Aorta (tissue), 5 donors: ENCODE measurements at places on chromosomes 3 and 15. TPM values are rescaled to one million over a fixed set of nuclear protein-coding genes. Genes with fewer than 3 reads are reported as not detected.

DNA sequence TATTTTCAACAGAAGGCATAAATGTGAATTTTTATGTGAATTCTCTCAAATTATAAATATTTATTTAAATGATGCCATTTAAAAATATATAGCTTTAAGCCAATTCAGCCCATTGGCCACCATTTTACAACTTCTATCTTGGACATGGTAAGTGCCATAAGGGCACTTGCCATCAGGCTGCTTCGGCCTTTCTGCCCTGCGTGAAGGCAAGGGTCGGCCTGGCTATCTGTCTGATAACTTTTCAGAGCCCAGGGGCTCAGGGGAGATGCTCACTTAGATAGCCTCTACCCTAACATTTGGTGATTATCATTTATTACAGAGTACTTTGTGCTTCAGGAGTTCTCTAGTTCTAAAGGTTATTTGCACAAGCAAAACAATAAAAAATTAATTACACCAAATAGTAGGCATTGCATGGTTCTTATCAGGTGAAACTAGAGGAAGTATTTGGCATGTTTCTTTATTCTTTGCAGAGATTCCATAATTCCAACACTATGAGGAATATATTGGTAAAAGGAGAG, 62.4 kb upstream of the MBNL1 start:
- peaks cover 3% of the 10 kb centered on the region for H3K36me3 ChIP-seq
- DNase-seq = no peak
- H3K4me1 ChIP-seq = peaks cover 8% of the 10 kb centered on the region

DNA sequence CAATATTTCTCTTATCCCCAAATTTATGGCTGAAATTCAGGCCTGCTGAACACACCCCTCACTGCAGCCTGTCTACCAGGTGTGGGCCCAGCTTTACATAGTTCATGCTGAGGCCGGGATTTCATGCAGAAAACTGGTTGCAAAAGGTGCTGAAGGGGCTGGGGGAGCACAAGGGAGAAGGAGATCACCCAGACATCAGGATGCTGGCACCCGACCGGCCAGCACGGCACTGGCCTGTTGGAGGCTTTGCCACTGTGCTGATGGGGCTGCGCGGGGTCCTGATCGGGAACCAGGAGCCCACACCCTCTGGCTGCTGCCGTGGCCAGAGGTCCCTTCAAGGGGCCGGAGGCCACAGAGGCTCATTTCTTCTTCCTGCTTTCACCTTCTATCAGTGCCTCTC, 177.9 kb upstream of the C2CD4B start:
- no peak overlapping the region for H3K27ac ChIP-seq
- H3K4me1 ChIP-seq = no peaks in the 10 kb centered on the region
- no peak for DNase-seq
- H3K4me3 ChIP-seq = no peak overlapping the region
- H3K27me3 ChIP-seq = no peaks in the 10 kb centered on the region

SCAMP5 gene
- 9.4 TPM for polyA plus RNA-seq

DNA sequence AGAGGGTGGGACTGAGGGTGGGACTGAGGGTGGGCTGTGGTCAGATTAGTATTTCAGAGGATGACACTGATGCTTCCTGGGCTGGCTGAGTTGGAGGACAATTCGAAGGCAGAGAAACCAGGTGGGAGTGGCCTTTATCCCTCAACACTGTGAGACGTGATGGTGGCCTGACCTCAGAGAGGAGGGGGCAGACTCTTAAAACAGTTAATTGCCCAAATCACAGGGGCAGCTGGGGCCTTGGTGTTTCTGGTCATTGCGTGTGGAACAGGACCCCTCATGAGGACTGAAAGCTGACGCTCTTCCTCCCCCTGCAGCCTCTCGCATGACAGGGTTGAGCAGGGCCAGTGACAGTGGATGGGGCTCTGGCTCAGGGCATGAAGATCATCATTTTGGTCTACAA, 18.7 kb downstream of the DNASE1L3 start:
- H3K27ac ChIP-seq = no peak overlapping the region
- no peaks in the 10 kb centered on the region for H3K36me3 ChIP-seq
- no peaks in the 10 kb centered on the region for H3K4me1 ChIP-seq
- H3K27me3 ChIP-seq = no peaks in the 10 kb centered on the region

WDR93 gene
- not detected for polyA plus RNA-seq

- H3K4me3 ChIP-seq = no peak overlapping the region
- no peak for DNase-seq
- H3K27ac ChIP-seq = no peak overlapping the region
Measured at GRCh38 chr15:73650416-73651126, 17.4 kb upstream of the NPTN start.

GRCh38 chr3:133531981-133532380, 41.5 kb upstream of the CDV3 start:
- no peak overlapping the region for H3K4me3 ChIP-seq
- no peaks in the 10 kb centered on the region for H3K27me3 ChIP-seq
- H3K27ac ChIP-seq = no peak overlapping the region
- no peak for DNase-seq
- no peaks in the 10 kb centered on the region for H3K36me3 ChIP-seq

DNA sequence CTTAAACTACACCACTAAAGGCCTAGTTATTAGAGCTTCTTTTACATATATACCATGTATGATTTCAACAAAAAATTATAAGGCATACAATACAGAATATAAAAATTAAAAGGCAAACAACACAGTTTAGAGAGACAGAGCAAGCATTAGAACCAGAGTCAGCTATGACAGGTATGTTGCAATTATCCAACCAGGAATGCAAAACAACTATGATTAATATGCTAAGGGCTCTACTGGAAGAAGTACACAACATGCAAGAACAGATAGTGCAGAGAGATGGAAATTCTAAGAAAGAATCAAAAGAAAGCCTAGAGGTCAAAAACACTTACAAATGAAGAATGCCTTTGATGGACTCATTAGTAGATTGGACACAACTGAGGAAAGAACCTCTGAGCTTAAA, 39.6 kb downstream of the CCDC54 start:
- H3K4me3 ChIP-seq = no peak overlapping the region
- H3K36me3 ChIP-seq = no peaks in the 10 kb centered on the region
- H3K27me3 ChIP-seq = no peaks in the 10 kb centered on the region
- H3K27ac ChIP-seq = no peak overlapping the region

DNA sequence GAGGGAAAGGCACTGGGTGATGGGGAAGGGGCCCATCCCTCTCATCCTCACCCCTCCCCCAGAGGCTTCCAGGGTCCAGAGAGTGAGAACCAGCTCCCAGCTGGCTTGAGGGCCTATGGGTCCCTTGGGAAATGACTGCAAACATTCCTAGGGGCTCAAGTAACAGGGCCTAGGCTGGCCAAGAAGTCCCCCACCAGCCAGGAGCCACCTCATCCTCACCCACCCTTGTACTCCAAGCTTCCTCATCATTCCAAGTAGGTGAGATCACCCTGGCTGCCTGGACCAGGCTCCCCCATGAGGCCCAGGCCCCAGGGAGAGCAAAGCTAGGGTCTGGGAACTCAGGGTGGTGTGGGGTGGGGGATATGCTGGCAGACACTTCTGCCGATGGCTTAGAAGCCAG, 14.8 kb downstream of the LOXL1 start:
- H3K4me3 ChIP-seq = no peak overlapping the region
- no peaks in the 10 kb centered on the region for H3K36me3 ChIP-seq
- no peaks in the 10 kb centered on the region for H3K27me3 ChIP-seq
- H3K4me1 ChIP-seq = peaks cover 13% of the 10 kb centered on the region
- DNase-seq = peak; percentile 87

- no peaks in the 10 kb centered on the region for H3K36me3 ChIP-seq
- H3K4me3 ChIP-seq = no peak overlapping the region
- H3K27ac ChIP-seq = no peak overlapping the region
- H3K4me1 ChIP-seq = no peaks in the 10 kb centered on the region
- no peak for DNase-seq
- no peaks in the 10 kb centered on the region for H3K27me3 ChIP-seq
Measured at GRCh38 chr3:25424614-25425013, 3.4 kb upstream of the RARB start.

- H3K27ac ChIP-seq = no peak overlapping the region
- H3K27me3 ChIP-seq = no peaks in the 10 kb centered on the region
- no peak for DNase-seq
- H3K4me3 ChIP-seq = no peak overlapping the region
Measured at GRCh38 chr15:38164507-38164906, 88.1 kb upstream of the SPRED1 start.

DNA sequence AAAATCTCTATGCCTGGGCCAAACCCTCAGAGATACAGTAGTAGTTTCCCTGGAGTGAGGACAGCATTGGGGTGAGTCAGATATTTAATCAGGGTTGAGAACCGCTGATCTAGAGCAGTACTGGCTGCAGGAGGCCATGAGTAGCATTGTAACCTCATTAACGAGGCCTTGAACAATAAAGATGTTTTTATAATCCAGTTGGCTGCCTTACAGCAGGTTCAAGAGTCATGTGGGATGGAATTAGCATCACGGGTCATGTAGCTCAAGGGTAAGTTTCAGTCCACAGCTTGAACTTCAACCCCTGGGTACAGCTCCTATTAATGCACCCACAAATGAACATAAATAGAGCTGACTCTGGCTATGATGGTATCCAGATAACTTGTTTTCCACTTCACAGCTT, 5.1 kb downstream of the HPS3 start:
- peaks cover 5% of the 10 kb centered on the region for H3K4me1 ChIP-seq
- H3K27ac ChIP-seq = no peak overlapping the region
- DNase-seq = no peak
- no peaks in the 10 kb centered on the region for H3K27me3 ChIP-seq
- H3K4me3 ChIP-seq = no peak overlapping the region

- no peaks in the 10 kb centered on the region for H3K27me3 ChIP-seq
- H3K36me3 ChIP-seq = no peaks in the 10 kb centered on the region
- no peak overlapping the region for H3K27ac ChIP-seq
- no peaks in the 10 kb centered on the region for H3K4me1 ChIP-seq
- DNase-seq = no peak
Measured at GRCh38 chr15:92322566-92323355, 70.9 kb upstream of the ST8SIA2 start.

- no peak overlapping the region for H3K4me3 ChIP-seq
- no peaks in the 10 kb centered on the region for H3K36me3 ChIP-seq
- no peaks in the 10 kb centered on the region for H3K4me1 ChIP-seq
- no peaks in the 10 kb centered on the region for H3K27me3 ChIP-seq
Measured at GRCh38 chr3:51975852-51976549, 1.1 kb downstream of the ABHD14A start.

- no peaks in the 10 kb centered on the region for H3K36me3 ChIP-seq
- H3K4me1 ChIP-seq = no peaks in the 10 kb centered on the region
- DNase-seq = no peak
- no peak overlapping the region for H3K27ac ChIP-seq
- H3K27me3 ChIP-seq = no peaks in the 10 kb centered on the region
- H3K4me3 ChIP-seq = no peak overlapping the region
Measured at GRCh38 chr15:40045572-40046217, 6.7 kb upstream of the SRP14 start.

NANOGP8 gene
- not detected for polyA plus RNA-seq

DNA sequence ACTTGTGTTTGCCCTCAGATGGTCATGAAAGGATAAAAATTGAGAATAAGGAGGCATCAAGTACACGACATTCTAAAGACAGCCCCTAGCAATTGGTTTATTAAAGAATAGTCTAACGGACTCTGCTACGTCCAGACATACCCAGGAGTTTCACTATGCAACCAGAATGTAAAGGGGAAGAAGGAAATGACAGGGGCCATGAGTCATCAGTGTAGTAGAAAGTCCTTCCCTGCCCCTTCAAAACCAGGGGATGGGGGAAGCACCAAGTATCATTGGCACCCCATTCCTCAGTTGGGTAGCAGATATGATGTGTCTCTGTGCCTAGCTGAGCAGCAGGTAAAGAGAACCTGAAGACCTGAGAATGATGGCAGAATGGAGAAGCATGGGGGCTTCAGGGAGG, 367.4 kb downstream of the IL20RB start:
- H3K36me3 ChIP-seq = no peaks in the 10 kb centered on the region
- H3K27ac ChIP-seq = no peak overlapping the region
- H3K4me1 ChIP-seq = no peaks in the 10 kb centered on the region

GRCh38 chr3:64353226-64353625, 128.0 kb upstream of the PRICKLE2 start:
- H3K27ac ChIP-seq = no peak overlapping the region
- H3K36me3 ChIP-seq = no peaks in the 10 kb centered on the region
- H3K4me3 ChIP-seq = no peak overlapping the region
- H3K4me1 ChIP-seq = no peaks in the 10 kb centered on the region

DNA sequence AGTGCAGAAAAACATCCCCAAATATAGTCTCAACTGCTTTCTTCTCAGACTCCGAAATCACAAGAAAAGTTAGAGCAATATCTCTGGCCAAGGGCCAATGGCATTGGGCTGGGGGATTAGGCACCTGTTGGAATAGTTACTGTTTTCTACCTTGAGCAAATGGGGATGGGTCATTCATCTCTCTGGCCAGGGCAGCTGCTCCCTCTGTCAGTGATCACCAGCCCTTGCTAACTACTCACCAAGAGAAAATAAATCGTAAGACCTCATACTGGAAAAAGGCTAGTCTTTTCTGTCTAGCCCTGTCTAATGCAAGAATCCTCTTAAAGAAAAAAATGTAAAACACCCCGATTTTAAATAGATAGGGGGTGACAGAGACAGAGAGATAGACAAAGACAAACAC, 10.9 kb downstream of the CERS3 start:
- no peak overlapping the region for H3K27ac ChIP-seq
- DNase-seq = no peak
- no peaks in the 10 kb centered on the region for H3K27me3 ChIP-seq
- H3K4me1 ChIP-seq = no peaks in the 10 kb centered on the region
- no peak overlapping the region for H3K4me3 ChIP-seq
- H3K36me3 ChIP-seq = no peaks in the 10 kb centered on the region

ZNF620 gene
- 12.3 TPM for polyA plus RNA-seq

DNA sequence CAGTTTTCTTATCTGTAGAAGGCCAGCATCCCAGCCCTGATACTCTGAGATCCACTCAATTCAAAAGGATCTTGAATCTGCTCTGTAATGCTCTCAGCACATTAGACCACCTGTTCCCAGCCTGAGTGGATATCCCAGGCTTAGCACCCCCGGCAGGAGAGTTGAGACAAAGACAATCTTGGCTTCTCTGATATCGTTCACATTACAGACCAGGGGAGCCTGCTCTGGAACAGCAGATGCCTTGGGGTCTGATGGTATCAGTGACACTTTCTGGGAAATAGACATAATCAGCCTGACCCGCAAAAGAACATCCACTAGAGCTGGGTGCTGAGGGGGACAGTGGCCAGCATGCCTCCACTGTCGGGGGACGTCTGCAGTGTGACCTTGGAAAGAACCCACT, 70.6 kb downstream of the BDH1 start:
- no peak overlapping the region for H3K4me3 ChIP-seq
- H3K27me3 ChIP-seq = no peaks in the 10 kb centered on the region
- H3K4me1 ChIP-seq = no peaks in the 10 kb centered on the region
- H3K36me3 ChIP-seq = no peaks in the 10 kb centered on the region
- no peak overlapping the region for H3K27ac ChIP-seq

- no peaks in the 10 kb centered on the region for H3K36me3 ChIP-seq
- peaks cover 10% of the 10 kb centered on the region for H3K4me1 ChIP-seq
- DNase-seq = no peak
- no peak overlapping the region for H3K4me3 ChIP-seq
Measured at GRCh38 chr3:188339410-188340295, 185.7 kb downstream of the LPP start.

KBTBD13 gene
- 0.25 TPM for polyA plus RNA-seq
